ENCODE measurements at places on chromosomes 16 and 17.

- no peak for DNase-seq
- H3K27me3 ChIP-seq, result no peaks in the 10 kb centered on the region
- no peak overlapping the region for H3K4me3 ChIP-seq
- H3K36me3 ChIP-seq, result no peaks in the 10 kb centered on the region
Observed at GRCh38 chr16:14028202-14028601, 42.9 kb upstream of the MRTFB start.

DNA sequence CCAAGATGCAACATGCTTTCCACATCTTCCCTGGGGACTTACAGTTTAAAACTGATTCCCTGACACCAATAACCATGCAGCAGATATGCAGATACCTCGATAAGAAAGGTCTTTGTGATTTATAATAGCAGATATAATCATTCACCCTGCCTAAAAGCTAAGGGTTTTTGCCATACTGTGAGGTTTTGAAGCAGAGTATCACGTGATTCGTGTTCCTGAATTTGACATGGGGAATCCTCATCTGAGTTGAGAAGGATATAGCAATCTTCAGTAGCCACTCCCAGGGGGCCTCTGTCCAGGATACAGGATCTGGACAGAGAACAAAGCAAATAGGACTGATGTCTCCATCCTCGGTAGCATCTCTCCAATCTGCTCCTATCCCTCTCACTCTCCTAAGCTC, 79.1 kb upstream of the SDK2 start:
- DNase-seq, result no peak
- no peaks in the 10 kb centered on the region for H3K36me3 ChIP-seq
- no peak overlapping the region for H3K4me3 ChIP-seq
- no peak overlapping the region for H3K27ac ChIP-seq
- H3K4me1 ChIP-seq, result no peaks in the 10 kb centered on the region
- H3K27me3 ChIP-seq, result no peaks in the 10 kb centered on the region

DNA sequence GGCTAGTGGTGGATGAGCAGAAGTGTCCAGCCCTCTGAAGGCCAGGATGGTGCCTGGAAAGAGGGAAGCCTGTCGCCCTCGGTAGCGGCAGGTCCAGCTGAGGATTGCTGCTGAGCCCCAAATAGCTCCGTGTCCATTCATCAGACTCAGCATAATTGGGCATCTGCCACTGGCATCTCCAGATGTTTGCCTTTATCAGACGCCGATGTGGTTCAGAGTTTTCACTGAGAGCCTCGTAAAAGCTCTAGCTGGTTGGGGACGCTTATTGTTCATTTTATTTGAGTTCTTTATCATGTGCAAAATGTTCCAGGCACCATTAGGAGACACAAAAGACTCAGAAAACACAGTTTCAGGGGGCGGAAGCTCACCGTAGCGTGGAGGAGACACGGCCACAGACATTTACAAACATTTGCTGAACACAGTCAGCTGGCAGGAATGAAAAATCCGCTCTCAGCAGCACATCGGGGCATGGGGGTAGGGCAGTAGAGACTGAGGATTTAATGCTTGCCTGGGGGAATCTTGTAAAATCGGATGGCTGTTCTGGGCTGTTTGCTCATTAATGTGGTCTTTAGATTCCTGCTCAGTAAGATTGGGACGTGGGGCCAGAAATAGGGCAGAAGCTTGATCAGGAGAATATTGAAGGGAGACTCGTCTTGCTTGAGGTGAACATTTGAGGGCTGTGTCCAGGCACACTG, 41.7 kb downstream of the SMPD3 start:
- DNase-seq, result peak; percentile 74
- no peak overlapping the region for H3K4me3 ChIP-seq
- H3K36me3 ChIP-seq, result no peaks in the 10 kb centered on the region
- peaks cover 23% of the 10 kb centered on the region for H3K4me1 ChIP-seq
- peak overlapping the region; percentile 30 for H3K27ac ChIP-seq
- no peaks in the 10 kb centered on the region for H3K27me3 ChIP-seq

DNA sequence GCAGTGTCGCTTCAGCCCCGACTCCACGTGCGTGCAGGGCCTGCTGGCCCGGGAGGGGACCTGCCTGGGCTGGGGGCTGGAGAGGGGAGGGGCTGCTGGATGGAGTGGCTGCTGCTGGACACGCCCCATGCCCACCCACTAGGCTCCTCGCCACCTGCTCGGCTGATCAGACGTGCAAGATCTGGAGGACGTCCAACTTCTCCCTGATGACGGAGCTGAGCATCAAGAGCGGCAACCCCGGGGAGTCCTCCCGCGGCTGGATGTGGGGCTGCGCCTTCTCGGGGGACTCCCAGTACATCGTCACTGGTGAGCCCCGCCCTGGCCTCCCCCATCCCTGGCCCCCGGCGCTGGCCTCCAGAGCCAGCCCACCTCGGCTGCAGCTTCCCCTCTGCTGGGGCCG, 2.4 kb downstream of the BRICD5 start:
- H3K27ac ChIP-seq, result no peak overlapping the region
- H3K4me3 ChIP-seq, result no peak overlapping the region
- H3K4me1 ChIP-seq, result peaks cover 27% of the 10 kb centered on the region
- H3K36me3 ChIP-seq, result peaks cover 20% of the 10 kb centered on the region
- H3K27me3 ChIP-seq, result no peaks in the 10 kb centered on the region
- DNase-seq, result no peak
